Germinal center (tissue), 1 donor: ENCODE measurements at places on chromosomes 2 and 18.
A peak's percentile ranks its signal among the peaks of the same experiment; 100 is the strongest.

DNA sequence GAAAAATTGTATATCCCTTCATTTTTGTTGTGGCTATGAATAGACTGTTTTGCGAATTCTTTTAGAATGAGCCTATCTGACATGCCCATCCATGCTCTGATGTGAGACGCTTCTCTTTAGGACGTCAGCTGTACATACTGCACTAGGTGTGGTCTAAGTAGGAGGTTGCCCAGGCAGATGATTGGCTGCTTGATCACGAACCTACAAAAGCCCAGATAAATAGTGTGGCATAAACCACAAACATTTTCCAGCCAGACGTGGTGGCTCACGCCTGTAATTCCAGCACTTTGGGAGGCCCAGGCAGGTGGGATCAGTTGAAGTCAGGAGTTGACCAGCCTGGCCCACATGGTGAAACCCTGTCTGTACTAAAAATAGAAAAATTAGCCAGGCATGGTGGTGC lies 251.8 kb downstream of the AGAP1 start:
- DNase-seq = no peak

- DNase-seq = no peak
These were observed 20.2 kb downstream of the PLCD4 start for GRCh38 chr2:218627939-218628338.

- DNase-seq = no peak
These were observed 330.8 kb downstream of the CYP26B1 start for GRCh38 chr2:71816815-71817214.

- peak; percentile 78 for DNase-seq
These were observed 14.5 kb downstream of the CKAP2L start for GRCh38 chr2:112749755-112750559.

DNA sequence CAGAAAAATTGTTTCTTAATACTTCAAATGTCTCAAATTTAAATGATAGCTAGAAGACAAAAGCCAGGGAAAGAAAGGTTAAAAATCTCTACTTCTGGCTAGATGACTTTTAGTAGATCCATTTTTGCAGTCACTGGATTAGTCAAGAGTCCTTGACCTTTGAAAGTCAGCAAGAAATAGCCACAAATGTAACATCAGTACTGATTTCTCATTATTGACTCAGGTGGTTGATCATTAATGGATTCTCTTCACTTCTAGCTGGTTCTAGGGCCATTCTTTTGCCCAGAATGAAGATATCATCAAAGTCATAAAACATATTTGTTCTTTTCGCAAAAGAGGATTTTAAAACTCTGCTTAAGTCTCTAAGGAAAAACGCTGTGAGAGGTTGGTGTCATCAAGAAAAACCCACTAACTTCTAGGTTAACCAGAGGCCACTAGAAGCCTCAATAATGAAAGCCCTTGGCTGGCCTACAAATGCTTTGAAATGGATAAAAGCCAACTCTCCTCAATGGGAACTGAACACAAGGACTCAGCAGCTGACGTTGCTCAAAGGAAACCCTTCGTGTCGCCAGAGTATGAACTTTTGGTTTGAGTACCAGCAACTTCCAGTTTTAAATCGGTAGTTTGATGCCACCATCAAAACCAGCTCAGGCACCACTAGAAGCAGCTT lies 66.3 kb downstream of the IRS1 start:
- no peak for DNase-seq

- no peak for DNase-seq
These were observed 171.1 kb downstream of the LDLRAD4 start for GRCh38 chr18:13389491-13390131.

GRCh38 chr2:163701399-163702195 lies 34.2 kb downstream of the FIGN start:
- no peak for DNase-seq

DNA sequence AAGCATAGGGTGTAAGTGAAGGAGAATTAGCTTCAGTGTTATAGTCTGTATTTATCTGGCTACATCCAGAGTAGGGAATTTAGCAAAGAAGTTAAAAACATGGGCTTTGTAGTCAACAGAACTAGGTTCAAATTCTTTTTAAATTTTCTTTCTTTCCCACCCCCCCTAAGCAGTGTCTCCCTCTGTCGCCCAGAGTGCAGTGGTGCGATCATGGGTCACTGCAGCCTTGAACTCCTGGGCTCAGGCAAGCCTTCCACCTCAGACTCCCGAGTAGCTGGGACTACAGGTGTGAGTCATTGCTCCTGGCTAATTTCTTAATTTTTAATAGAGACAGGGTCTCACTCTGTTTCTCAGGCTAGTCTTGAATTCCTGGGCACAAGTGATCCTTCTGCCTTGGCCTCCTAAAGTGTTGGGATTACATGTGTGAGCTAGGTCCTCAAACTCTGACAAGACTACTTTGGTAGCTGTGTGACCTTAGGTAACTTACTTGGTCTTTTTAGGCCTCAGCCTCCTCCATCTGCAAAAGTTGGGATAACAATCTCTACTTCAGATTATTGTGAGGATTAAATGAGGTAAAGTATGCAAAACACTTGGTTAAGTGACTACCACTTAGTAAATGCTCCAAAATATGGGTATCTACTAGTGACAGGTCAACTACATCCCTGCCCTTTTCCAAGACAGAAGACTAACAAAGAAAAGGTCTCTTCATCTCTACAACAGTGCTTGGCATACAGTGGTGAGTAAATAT lies 17.8 kb downstream of the DOK1 start:
- no peak for DNase-seq
